ENCODE measurements at places on chromosomes 7 and 10.

DNA sequence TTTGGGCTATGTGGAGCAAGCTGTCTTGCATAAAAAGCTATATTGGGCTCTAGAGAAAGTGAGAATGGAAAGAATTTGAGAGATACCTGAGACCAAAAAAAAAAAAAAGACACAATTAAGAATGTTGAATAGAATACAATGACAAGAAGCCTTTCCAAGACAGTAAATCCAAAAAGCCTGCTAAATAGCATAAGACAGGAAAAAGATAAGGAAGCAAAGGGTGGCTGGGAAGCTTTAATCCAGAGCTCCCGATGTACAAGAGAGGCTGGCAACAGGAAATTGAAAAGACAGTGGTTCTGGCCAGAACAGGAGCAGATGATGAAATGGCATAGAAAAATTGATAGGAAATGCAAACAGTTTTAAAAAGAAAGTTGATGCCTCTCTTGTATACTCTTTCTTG is 174.9 kb downstream of the CACNA2D1 start:
- no peak for DNase-seq

DNA sequence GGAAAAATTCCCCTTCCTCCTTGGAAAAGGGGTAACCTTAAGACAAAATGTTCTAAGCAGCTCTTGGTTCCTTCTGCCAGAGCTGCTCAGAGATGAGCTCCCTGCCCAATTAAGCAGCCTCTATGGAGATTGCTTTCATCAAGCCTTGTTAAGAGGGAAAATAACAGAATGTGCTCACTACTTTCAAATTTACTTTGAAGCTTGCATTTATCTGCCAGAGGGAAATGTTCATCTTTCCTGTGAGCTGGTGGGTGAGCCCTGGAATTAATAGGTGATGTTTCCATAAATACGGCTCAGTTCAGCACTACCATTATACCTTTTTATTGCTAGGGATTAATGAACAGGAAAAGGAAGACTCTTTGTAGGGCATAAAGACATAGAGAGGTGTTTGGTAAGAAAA is 549.0 kb downstream of the REEP3 start:
- DNase-seq = no peak

DNA sequence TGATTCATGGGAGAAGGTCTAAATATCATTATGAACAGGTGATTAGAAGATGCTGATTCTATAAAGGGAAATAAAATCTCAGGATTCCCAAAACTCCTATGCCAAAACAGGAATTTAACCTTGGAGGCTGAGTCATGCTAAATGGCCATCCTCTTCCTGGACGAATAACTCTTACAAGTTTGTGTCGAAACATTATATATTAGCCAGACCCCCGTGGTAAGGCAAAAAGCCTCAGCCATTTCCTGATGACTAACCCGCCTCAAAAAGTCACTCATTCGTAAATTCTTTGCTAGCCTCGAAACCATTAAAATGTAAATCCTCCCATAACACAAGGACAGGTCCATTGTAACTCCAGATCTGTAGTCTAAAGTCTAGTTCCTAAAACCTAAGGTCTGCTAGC is 32.0 kb downstream of the CUL2 start:
- no peak for DNase-seq

DNA sequence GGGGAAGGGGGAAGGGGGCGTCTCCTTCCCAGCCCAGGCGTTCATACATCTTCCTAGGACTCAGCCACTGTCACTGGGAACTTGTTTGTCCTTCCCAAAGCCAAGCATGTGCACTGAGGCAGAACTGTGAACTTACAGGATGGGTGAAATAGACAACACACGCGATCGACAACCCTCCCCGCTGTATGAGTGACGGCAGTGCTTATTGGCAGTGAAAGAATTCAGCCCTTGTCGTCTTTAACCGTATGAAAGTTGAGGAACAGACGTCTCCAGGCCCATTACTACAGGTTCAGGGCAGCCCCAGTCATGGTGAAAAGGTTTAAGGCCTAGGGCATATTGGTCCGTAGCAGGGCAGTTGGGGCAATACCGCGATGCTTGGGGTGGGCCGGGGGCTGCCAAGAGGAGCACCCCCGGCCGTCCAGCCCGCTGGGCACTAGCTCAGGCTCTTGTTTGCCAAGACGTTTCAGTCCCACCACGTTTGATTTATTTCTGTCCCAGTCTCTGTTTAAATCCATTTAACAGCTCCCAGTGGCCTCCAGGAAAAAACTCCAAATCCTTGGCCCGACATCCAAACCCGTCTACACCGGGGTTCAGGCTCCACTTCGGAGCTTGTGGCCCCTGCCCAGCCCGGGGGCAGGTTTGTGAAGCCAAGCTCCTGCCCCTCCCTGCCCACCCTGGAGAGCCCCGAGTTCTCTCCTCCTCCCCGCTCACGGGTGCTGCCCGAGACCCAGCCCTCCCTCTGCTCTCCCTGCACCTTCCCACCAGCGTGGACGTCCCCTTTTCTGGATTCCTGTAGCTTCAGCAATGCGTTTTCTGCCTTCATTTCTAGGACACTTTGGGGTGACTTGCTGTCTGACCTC is 159.8 kb downstream of the DNAJB6 start:
- DNase-seq = no peak

GRCh38 chr10:18554479-18554878 is 96.9 kb downstream of the NSUN6 start:
- no peak for DNase-seq

DNA sequence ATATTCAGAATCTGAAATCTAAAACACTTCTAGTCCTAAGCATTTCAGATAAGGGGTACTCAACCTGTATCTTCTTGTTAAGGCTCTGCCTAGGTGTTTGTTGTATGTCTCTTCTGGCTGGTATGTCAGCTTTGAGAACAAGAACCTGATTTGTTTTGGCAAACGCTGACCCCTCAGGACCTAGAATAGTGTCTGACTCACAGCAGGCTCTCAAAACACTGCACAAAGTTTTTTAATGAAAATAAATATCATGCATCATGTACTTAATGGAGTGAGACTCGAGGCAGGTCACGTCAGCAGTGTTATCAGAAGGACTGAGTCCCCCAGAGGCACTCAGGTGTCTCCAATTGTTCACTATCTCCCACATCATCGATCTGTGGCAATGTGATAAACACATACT is 99.1 kb downstream of the GLI3 start:
- no peak for DNase-seq

GRCh38 chr10:43262397-43262901 is 4.4 kb downstream of the RASGEF1A start:
- no peak for DNase-seq

DNA sequence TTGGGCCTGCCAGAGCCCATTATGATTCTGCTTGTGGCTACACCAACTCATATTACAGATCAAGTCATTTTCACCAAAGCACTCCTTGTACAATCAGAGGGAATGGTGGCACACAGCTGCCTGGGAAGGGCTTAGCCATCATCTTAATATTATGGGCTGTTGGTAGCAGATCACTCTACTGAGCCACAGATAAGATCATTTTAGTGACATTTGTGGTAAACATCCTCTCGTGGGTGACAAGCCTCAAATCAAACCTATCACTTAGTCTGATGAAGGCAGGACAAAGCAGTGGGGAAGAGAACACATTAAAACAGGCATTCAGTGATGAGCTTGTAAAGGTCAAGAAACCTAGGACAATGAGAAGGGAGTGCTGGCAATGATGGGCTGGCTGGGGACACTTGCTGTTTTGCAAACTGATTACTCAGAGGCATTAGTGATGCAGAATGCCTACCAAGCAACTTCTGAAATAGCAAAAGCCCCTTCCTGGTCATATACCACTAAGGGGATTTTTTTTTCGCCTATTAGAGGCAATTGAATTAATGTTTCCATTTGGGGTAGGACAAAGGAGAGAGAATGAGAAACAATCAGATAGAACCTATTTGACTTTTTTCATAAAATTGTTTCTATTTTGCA is 137.5 kb upstream of the WDR11 start:
- DNase-seq = no peak

DNA sequence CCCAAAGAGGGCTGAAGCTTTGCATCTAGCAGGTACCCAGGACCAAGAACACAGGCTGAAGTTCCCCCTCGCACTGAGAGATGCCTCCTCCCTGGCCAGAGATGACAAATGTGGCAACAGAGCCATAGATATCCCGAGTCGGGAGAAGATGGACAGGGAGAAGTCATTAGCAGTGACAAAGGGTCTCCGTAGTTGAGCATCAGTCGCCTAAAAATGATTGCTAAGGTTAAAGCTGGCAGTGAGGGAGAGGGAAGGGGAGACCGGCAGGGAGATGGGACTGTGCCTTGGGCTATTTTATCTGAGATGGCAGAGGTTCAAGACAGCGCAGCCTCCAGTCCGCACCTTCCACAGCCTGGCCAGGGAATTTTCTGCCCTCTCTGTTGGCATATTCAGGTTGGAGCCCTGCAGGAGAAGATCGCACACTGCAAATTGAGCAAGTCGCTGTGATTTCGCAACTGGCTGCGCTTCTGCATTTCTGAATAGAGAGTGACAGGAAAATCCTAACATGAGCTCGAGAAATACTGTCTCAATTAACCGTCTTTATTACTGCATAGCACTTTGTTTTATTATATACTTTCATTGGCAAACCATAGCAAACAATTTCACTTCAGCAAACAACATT is 238.9 kb upstream of the GPR26 start:
- no peak for DNase-seq

- no peak for DNase-seq
Observed at GRCh38 chr10:89669985-89670384, 24.9 kb upstream of the PANK1 start.

DNA sequence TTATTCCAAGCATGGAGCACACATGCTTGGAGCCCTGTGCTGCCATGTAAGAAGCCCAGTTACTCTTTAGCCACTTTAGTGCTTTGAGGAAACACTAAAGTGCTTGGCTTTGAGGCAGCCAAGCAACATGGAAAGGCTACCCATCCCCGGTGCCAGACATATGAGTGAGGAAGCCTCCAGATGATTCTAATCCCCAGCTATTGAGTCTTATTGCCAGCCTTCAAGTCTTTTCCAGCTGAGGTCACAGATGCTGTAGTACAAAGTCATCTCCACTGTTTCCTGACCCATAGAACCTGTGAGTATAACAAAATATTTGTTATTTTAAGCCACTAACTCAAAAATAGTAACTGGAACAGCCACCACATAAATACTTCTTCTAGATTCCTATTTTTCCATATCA is 91.4 kb upstream of the CYP26C1 start:
- DNase-seq = no peak

DNA sequence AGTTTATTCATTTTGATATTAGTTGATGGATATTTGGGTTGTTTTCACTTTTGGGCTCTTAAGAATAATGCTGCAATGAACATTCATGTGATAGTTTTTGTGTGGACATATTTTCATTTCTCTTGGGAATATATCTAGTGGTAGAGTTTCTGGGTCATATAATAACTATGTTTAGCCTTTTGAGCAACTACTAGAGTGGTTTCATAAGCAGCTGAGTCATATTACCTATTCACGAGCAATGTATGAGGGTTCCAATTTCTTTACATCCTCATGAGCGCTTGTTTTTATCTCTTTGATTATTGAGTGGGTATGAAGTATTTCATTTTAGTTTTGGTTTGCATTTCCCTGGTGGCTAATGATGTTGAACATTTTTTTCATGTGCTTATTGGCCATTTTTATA is 182.6 kb downstream of the PON1 start:
- no peak for DNase-seq

DNA sequence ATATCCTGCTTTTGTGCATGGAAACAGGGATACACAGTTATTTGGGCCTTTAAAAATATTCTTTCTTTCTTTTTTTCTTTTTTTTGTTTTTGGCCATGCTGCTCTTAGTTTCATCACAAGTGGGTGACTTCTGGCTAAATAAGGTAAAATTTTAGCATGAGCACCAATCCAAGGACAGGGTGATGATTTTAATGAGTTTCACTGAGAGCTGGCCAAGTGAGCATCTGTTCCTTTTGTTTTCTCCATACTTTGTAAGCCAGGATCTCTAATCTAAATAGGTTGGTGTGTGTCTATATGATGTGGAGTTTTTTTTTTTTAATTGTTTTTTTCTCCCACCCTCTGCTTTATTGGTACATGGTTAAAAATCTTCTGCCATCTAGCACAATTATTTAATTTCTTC is 106.8 kb downstream of the POLL start:
- DNase-seq = no peak

DNA sequence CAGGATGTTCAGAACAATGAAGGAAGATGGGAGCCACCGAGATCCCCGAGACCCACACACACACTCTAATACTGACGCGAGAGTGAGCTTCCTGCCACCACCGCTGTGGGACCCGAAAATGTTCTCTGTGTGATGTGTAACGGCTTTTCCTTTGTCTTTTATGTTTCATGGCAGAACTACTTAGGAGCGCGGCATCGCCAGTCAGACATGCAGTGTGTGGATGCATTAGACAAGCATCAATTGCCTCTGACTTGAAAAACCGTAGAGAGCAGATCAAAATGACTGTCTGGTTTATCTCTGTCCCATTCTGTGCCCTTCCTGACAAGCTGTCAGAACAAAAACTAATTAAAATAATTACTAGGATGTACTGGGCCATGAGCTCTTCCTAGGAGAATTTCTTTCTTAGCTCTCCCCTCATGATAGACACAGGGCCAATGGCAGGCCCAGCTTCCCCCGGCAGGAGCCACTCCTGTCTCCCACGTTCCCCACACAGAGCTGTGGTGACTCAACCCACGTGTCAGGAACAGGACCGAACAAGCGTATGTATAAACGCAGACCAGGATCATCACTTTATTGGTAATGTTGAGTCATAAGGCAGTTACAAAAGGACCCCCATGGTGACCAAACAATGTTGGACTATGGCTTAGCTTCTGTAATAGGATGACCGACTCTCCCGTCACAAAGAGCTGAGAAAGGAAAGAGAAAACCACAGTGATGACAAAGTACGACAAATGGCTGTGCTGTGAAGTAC is 705.0 kb downstream of the PARD3 start:
- DNase-seq = no peak

- DNase-seq = no peak
Observed at GRCh38 chr7:142372727-142373126, 114.9 kb upstream of the PRSS58 start.

GRCh38 chr7:117659531-117660011 is 179.7 kb downstream of the CFTR start:
- no peak for DNase-seq

DNA sequence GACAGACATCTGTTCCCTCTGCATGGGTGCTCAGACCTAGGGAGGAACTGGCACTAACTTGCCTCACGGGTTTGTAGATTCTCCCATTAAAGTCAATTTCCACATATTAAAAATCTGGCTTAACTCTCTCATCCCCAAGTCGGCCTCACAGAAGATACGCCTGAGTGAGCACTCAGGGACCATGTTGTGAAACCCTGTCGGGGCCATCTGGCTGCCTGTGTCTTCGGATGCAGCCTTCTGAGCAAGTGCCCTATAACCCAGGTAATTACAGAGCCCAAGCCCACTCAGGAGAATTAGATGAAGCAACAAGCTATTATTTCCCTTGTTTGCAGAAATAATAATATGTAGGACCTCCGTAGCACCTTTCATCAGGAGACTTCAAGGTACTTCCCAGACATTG is 219.3 kb upstream of the GLI3 start:
- DNase-seq = no peak

GRCh38 chr10:69757553-69758309 is 44.0 kb upstream of the COL13A1 start:
- peak; percentile 51 for DNase-seq

DNA sequence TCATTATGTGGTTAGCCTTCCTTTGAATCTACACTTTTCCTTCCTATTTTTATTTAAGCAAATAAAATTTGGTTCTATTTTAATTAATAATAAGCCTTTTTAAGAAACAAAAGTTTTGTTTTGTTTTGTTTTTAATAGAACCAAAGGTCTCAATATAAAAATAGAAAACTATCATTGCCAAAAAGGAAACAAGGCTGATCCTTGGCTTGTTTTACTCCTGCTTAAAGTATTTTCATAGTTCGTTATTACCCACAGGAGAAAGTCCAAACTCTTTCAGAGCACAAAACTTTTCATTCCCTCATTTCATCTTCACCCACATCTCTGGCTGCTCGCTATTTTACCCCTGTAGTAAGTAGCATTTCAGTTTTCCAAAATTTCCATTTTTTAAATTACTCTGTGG is 374.8 kb downstream of the SEMA3D start:
- no peak for DNase-seq
